ENCODE measurements at places on chromosomes 12 and 14.

DNA sequence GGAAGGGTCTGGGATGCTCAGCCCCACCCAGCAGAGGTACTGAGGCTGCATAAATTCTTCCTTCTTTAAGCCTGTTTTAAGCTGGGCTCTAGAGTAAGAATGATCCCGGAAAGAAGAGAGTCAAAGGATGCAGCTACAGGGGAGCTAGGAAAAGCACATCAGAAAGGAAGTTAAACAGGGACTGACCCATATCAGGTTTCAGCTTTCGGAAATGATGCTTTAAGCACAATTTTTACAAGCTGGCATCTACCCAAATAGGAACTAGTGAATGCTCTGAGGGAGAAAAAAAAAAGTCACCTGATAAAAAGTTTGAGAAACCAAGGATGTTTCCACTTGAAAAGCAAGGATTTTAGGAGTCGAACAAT is 22.0 kb downstream of the TSPAN8 start:
- DNase-seq: no peak

GRCh38 chr12:67952787-67953186 is 36.5 kb upstream of the IFNG-AS1 start:
- DNase-seq: no peak

DNA sequence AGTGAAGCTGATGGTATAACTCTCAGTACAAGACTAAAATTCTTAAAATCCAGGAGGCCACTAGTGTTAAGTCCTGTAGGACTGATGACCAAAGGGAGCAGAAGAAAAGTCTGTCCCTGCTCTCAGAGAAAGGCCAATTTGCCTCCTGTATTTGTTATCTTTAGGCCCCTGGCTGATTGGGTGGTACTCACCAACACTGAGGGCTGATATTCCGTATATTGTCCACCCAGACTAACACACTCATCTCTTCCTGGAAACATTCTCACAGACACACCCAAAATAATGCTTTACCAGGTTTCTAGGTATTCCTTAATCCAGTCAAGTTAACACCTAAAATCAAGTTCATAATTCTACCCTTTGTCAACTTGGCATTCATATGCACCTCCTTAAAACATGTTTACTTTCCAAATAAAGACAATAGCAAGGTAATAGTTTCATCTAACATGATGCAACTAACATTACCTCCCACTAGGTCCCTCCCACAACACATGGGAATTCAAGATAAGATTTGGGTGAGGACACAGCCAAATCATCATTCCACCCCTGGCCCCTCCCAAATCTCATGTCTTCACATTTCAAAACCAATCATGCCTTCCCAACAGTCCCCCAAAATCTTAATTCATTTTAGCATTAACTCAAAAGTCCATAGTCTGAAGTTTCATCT is 84.3 kb downstream of the EGLN3 start:
- no peak for DNase-seq

- DNase-seq: no peak
Measured at GRCh38 chr12:116628989-116629388, 69.8 kb downstream of the MAP1LC3B2 start.

DNA sequence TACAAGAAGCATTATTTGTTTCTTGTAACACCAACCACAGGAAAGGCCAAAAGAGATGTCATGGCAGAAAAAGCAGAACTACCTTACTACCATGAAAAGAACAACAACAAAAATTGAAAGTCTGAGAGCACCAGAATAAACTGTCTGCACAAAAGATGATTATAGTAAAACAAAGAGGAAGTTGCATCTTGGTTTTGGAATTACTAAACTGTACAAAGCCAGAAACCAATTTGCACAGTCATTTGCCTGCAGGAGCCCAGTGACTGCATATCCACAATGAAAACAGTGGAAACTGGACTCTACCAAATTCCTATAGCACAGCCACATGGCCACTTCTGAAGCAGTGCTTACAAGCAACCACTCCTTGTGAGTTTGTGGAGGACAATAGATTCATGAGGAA is 276.2 kb downstream of the SSPN start:
- no peak for DNase-seq

GRCh38 chr12:70733385-70733784 is 96.2 kb upstream of the PTPRB start:
- DNase-seq: no peak
